Dermis blood vessel endothelial cell (primary cell): ENCODE measurements at places on chromosomes 1 and 21. TPM values are rescaled to one million over a fixed set of nuclear protein-coding genes. Genes with fewer than 3 reads are reported as not detected.

SLC45A3 gene
- 23.7 and 34.9 TPM in 2 replicates for total RNA-seq

TNFAIP8L2 gene
- 0.14 TPM in 1 of 2 replicates, not detected in the other for total RNA-seq

ATP1A4 gene
- total RNA-seq: not detected in 2 replicates

AQP10 gene
- total RNA-seq: not detected in 2 replicates

BSND gene
- total RNA-seq: not detected in 2 replicates

IFNLR1 gene
- total RNA-seq: under 0.01 and 0.05 TPM in 2 replicates

SMPDL3B gene
- total RNA-seq: 0.68 and 1.6 TPM in 2 replicates

FCAMR gene
- total RNA-seq: not detected in 2 replicates

PIGR gene
- under 0.01 TPM in 2 replicates for total RNA-seq

NBPF20 gene
- total RNA-seq: 3.2 and 5.6 TPM in 2 replicates

C1orf56 gene
- 1.1 and 1.4 TPM in 2 replicates for total RNA-seq

RAP1A gene
- total RNA-seq: 21.1 and 49.1 TPM in 2 replicates

TGFBR3 gene
- 23.6 and 33.2 TPM in 2 replicates for total RNA-seq

ELAPOR1 gene
- total RNA-seq: under 0.01 and 0.37 TPM in 2 replicates

SERPINC1 gene
- total RNA-seq: 0.05 TPM in 1 of 2 replicates, not detected in the other

NTRK1 gene
- total RNA-seq: not detected in 2 replicates

MYBPH gene
- not detected in 2 replicates for total RNA-seq

RUNX1 gene
- total RNA-seq: 0.84 and 1.7 TPM in 2 replicates

RHD gene
- 0.09 and 0.34 TPM in 2 replicates for total RNA-seq

NR1I3 gene
- total RNA-seq: not detected in 2 replicates

BCAS2 gene
- 43.2 and 51.5 TPM in 2 replicates for total RNA-seq

PRAMEF27 gene
- total RNA-seq: not detected in 2 replicates

TRIM67 gene
- total RNA-seq: not detected in 2 replicates

OR6K3 gene
- not detected in 2 replicates for total RNA-seq

CACNA1S gene
- total RNA-seq: not detected in 2 replicates

IGSF21 gene
- not detected in 2 replicates for total RNA-seq

KLF17 gene
- total RNA-seq: not detected in 2 replicates

SEC22B gene
- 22.1 and 22.4 TPM in 2 replicates for total RNA-seq

C4BPB gene
- 0.34 TPM in 1 of 2 replicates, not detected in the other for total RNA-seq

GBP7 gene
- not detected in 2 replicates for total RNA-seq
